ENCODE measurements at places on chromosomes 7 and 10. TPM values are rescaled to one million over a fixed set of nuclear protein-coding genes. Genes with fewer than 3 reads are reported as not detected.
A peak's percentile ranks its signal among the peaks of the same experiment; 100 is the strongest.

The ENO4 gene
- total RNA-seq: 0.16 TPM

The HOXA11 gene
- total RNA-seq: 23.2 TPM

The PPP1R17 gene
- not detected for total RNA-seq

The PRRT4 gene
- 0.83 TPM for total RNA-seq

The MPP7 gene
- 29.7 TPM for total RNA-seq

The UMAD1 gene
- total RNA-seq: 15.6 TPM

The SGCE gene
- total RNA-seq: 135 TPM

DNA sequence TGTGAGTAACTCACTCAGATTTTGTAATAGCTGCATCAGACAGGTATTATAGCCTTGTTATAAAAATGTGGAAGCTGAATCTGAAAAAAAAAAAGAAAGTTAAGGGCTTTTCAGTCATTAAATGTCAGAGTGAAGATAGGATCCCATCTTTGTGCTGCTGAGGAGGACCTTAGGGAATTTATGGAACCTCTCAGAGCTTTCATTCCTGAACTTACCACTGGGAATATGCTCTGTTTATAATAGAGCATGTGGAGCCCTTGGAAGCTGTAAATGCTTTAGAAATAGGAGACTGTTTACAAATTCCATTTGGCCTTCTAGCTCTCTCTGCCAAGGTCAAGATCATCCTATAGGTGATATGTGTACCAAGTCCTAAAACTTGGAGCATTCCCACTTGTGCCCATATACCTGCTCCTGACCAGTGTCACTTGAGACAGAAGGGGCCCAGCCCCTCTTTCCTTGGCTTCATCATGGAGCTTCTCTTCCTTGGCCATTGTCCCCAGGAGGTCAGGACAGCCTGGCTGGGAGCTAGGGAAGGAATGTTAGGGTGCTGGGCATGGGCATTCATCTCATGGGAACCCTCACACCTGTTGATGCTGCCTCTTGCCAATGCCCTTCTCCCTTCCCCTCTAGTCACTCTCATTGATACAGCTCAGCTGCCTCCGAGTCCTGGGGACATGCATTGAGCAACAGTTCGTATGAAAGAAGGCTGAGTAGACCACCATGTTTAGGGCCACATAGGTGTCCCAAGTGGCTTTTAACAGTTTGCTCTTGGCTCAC is 105.3 kb downstream of the LRRC18 start:
- H3K27ac ChIP-seq: no peak overlapping the region
- no peaks in the 10 kb centered on the region for H3K36me3 ChIP-seq
- no peak for DNase-seq
- no peaks in the 10 kb centered on the region for H3K27me3 ChIP-seq

DNA sequence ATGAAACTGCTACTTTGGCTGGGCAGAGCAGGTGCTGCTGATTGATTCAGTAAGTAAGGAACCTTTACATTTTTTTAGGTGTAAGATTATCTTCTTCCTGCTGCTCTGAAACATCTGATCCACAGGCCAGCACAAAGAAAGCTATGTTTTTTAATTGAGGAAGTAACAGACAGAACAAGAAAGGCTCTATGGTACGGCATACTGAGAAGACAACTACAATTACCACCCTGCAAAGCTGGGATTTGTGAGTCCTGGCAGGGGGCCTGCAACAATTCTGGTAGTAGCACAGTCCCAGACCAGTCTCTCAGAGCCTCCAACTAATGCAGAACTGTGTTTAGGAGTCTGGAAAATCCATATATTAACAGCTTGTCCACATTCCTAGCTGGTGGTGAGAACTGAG is 103.0 kb upstream of the LRRTM3 start:
- no peak overlapping the region for H3K27ac ChIP-seq
- no peak overlapping the region for H3K4me3 ChIP-seq
- no peaks in the 10 kb centered on the region for H3K36me3 ChIP-seq
- no peaks in the 10 kb centered on the region for H3K4me1 ChIP-seq
- H3K27me3 ChIP-seq: no peaks in the 10 kb centered on the region

DNA sequence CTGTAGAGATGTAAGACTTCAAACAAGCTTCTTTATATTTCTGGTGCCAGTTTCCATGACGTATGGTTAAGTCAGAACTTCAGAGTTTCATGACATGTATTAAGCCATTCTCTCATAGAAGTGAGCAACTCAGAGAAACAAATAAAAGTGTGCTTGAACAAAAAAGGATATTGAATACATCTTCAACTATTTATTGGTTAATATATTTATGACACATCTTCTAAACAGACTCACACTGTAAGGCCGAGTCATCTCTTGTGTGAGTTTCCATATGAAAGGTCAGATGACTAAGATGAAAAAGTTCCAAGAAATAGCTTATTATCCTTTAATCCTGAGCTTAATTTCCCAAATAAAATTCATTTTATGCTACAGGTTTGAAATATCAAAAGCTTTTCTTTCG is 105.5 kb upstream of the CSTF2T start:
- H3K27me3 ChIP-seq: no peaks in the 10 kb centered on the region
- H3K4me1 ChIP-seq: no peaks in the 10 kb centered on the region
- H3K36me3 ChIP-seq: no peaks in the 10 kb centered on the region
- no peak overlapping the region for H3K27ac ChIP-seq
- H3K4me3 ChIP-seq: no peak overlapping the region
- DNase-seq: no peak

DNA sequence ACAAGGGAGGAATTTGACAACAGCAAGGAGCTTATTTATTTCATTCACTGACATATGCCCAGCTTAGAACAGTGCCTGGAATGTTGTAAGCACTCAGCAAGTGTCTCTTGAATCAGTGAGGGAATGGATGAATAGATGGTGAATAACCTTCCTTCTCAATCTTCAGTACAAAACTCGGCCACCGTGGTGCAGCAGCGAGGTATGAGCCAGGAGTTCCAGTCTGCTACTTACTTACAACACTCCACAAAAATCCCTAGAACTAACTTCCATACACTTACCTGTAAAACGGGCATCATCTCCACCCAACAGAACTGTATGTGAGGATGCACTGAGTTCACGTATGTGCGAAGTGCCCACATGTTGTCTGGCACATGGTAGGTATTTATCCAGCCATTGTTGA is 237.4 kb downstream of the WDR11 start:
- H3K4me1 ChIP-seq: peaks cover 17% of the 10 kb centered on the region
- no peaks in the 10 kb centered on the region for H3K36me3 ChIP-seq
- DNase-seq: no peak
- no peak overlapping the region for H3K4me3 ChIP-seq
- H3K27ac ChIP-seq: no peak overlapping the region

- H3K27me3 ChIP-seq: no peaks in the 10 kb centered on the region
- no peaks in the 10 kb centered on the region for H3K36me3 ChIP-seq
- no peak overlapping the region for H3K27ac ChIP-seq
Measured at GRCh38 chr7:2440608-2441245, 35.5 kb downstream of the GRIFIN start.

DNA sequence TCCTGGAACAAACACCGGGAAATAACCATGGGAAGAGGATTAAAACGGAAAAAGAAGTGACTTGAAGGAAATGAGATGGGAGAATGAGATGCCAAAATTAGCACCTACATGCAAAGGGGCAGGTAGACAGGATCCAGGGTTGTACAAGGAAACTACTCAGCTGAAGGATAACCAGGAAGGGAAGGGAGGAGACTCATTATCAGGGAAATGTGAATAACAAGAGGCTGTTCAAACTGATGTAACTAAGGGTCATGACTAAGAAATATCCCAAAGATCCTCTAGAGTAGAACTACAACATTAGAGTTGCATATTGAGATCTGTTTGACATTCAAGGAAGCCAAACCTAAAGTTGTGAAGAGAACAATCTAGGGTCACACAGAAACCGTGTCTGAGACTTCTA is 166.2 kb upstream of the SP8 start:
- no peaks in the 10 kb centered on the region for H3K36me3 ChIP-seq
- H3K27me3 ChIP-seq: no peaks in the 10 kb centered on the region
- H3K4me1 ChIP-seq: no peaks in the 10 kb centered on the region
- DNase-seq: no peak
- H3K4me3 ChIP-seq: no peak overlapping the region
- H3K27ac ChIP-seq: no peak overlapping the region

DNA sequence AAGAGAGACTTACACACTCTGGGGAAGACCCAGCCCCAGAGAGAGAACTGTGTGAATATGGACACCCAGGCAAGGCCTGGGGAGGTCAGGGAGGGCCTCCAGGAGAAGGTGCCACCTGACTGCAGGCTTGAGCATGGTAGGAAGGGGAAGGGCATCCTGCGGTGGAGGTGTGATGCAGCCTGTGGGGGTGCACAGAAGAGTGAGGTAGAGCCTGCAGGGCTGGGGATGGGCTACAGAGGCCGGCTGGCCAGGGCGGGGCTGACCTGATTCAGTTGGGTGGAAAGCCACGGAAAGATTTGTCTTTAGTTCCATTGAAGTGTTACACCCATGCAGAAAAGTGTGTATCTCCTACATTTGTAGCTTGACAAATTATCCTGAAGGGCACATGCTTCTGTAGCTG is 47.6 kb downstream of the ZMIZ1 start:
- no peaks in the 10 kb centered on the region for H3K4me1 ChIP-seq
- no peak for DNase-seq
- no peak overlapping the region for H3K4me3 ChIP-seq
- peak overlapping the region; percentile 8 for H3K27ac ChIP-seq
- H3K36me3 ChIP-seq: peaks cover 22% of the 10 kb centered on the region

DNA sequence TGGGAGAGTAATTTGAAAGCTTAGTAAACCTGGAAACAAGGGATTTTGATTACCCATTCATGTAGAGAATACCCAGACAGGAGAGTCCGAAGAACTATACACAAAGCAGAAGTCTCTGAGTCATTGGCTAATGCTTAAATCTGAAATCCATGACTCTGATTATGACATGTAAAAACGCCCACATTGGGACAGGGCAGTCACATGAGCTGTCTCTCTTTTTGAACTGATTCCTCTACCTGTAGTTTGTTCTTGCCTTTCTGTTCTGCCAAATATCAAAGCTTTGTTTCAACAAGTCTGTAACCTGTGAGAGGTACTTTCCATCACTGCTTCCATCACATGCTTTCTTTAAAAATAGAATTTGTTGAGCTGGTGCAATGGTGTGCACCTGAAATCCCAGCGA is 4.3 kb upstream of the GPNMB start:
- no peak overlapping the region for H3K4me3 ChIP-seq
- no peak for DNase-seq
- no peaks in the 10 kb centered on the region for H3K36me3 ChIP-seq
- no peak overlapping the region for H3K27ac ChIP-seq
- H3K27me3 ChIP-seq: peaks cover 8% of the 10 kb centered on the region

DNA sequence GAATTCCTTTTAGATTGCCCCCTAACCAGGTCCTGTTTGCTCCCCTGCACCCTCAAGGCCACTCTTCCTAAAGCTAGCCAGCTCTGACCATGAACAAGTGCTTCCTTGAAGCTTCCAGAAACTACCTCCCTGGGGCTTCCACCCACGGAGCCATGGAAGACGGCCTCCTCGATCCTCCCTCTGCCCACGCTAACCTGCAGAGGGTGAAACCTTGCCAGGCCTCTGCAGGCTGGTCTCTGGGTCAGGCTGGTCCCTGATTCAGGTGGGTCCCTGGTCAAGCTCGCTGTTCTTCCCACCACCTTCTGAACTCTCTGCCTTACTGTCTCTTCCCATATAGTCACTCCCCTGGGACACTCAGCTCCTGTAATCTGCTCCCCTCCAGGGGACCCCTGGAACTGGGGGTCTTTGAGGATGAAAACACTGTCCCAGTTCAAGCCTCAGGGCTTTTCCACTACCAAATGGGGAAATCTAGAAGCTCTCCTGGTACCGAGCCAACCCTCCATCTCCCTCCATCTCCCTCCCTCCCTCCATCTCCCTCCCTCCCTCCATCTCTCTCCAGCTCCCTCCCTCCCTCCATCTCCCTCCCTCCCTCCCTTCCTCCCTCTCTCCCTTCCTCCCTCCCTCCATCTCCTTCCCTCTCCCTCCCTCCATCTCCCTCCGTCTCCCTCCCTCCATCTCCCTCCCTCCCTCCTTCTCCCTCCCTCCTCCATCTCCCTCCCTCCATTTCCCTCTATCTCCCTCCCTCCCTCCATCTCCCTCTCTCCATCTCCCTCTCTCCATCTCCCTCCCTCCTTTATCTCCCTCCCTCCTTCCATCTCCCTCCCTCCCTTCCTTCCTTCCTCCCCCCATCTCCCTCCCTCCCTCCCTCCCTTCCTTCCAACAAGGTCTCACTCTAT is 2.9 kb downstream of the MLXIPL start:
- no peaks in the 10 kb centered on the region for H3K36me3 ChIP-seq
- no peaks in the 10 kb centered on the region for H3K4me1 ChIP-seq
- H3K27ac ChIP-seq: no peak overlapping the region
- H3K4me3 ChIP-seq: no peak overlapping the region
- H3K27me3 ChIP-seq: peaks cover 24% of the 10 kb centered on the region

DNA sequence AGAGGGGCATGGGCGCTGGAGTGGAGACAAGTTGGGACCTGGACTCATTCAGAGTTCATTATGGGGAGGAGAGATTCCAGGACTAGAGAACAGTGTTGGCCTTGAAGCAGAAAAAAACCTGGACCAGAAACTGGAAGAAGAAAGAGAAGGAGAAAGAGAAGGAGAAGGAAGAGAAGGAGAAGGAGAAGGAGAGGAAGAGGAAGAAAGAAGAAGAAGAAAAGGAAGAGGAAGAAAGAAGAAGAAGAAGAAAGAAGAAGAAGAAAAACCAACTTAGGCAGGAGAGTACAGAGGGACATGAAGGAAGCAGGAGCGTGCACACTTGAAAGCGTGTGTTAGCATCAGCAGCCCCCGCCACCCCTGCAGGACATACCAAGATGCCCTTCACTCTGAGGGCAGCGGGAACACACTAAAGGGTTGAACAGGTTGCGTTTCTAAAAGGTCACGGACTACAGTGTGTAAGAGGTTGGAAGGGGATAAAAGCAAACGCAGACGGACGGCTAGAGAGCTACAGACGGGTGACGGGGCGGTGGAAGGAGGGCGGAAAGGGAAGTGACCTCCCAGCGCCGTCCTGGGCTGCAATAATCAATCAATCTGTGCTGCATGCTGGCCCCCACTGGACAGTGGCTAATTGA is 95.3 kb downstream of the SEC61G start:
- no peaks in the 10 kb centered on the region for H3K27me3 ChIP-seq
- no peak overlapping the region for H3K27ac ChIP-seq
- H3K4me1 ChIP-seq: peaks cover 9% of the 10 kb centered on the region
- H3K4me3 ChIP-seq: peak overlapping the region; percentile 51

DNA sequence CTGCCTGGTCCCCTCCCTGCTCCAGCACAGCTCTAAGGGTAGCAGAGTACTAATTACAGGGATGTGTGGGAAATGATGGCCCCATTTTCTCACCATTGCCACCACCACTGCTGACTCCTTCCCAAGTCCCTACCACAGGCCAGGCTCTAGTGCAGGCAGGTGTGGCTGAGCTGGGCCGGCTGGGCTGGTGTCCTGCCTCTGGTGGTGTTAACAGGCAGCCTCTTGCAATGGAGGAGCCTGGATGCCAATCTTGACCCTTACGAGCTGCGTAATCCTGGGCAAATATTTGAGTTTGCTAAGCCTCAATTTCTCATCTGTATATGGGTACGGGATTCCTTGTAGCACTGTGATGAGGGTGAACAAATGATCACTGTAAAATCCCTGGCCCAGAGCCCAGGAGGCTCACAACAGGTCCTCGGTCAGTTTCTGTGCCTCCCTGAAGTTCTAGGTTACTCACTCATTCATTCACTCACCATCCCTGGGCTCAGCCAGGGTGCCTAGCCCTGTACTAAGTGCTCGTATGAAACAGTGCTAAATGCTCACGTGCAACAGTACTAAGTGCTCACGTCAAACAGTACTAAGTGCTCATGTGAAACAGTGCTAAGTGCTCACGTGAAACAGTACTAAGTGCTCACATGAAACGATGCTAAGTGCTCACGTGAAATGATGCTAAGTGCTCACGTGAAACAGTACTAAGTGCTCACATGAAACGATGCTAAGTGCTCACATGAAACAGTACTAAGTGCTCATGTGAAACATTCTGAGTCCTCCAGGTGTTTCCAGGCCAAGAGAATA is 2.3 kb upstream of the FZD9 start:
- peaks cover 4% of the 10 kb centered on the region for H3K4me1 ChIP-seq
- H3K36me3 ChIP-seq: no peaks in the 10 kb centered on the region
- H3K4me3 ChIP-seq: no peak overlapping the region
- peaks cover 42% of the 10 kb centered on the region for H3K27me3 ChIP-seq
- H3K27ac ChIP-seq: no peak overlapping the region
- no peak for DNase-seq

Measured in sigmoid colon (tissue), 7 donors.